ENCODE measurements at places on chromosomes 1 and 21.
A peak's percentile ranks its signal among the peaks of the same experiment; 100 is the strongest.

GRCh38 chr21:41765973-41766882 lies 624 bp downstream of the RIPK4 start:
- no peak for DNase-seq

- no peak for DNase-seq
Measured at GRCh38 chr1:25106352-25106751, 126.0 kb downstream of the SYF2 start.

DNA sequence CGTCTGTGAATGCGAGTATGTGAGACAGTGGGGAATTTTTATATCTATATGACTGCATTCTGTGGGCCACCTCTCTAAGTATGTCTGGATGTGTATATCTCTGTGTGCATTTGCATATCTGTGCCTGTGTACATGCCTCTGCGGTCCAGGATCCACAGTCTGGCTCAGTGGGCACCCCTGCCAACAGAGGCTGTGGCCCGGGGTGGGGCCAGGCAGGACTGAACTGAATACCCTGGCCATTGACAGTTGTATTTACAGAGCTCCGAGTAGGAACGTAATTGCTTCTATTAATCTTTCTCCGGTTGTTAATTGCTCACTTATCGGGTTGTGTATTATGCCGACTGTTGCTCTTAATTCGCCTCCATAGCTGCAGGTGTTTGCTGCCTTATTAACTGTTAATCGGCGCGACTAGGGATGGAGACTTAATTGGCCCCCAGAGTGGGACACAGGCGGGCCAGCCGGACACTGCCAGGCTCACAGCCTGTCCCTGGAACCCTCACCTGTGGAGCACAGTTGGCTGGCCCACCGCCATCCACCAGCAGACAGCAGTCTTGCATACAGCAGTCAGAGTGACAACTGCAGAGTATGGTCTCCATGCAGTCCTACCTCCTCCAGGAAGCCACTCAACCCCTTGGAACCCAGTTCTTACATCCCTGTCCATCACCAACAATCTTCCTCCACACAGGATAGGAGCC lies 22.4 kb upstream of the ADGRB2 start:
- no peak for DNase-seq

DNA sequence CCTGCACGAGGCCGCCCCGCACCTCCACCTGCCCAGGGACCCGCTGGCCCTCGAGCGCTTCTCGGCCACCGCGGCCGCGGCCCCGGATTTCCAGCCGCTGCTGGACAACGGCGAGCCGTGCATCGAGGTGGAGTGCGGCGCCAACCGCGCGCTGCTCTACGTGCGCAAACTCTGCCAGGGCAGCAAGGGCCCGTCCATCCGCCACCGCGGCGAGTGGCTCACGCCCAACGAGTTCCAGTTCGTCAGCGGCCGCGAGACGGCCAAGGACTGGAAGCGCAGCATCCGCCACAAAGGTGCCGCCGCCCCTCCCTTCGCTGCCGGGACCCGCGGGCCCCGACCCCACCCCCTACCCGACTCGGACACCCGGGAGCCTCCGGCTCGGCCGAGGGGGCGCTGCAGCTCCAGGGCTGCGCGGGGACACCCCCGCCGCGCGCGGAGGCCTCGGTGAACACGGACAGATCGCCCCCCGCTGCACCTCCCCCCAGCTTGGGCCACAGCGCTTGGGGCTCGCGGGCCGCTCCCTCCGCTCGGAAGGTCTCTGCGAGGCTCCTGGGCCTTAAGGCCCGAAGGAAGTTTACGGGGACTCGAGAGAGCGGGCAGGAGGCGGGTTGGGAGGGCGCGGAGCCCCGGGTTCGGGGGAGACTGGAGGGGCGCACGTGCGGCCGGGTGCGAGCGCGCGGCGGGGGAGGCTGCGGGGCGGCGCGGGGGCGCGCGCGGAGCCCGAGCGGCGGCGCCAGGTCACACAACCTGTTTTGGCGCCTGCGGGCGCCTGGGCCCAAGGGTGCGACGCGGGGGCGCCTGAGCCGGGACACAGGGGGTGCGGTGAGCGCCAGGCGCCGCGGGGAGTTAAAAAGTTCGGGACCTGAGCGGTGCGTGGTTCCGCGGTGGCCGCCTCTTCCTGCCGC lies 1.2 kb downstream of the SAMD11 start:
- DNase-seq = no peak

DNA sequence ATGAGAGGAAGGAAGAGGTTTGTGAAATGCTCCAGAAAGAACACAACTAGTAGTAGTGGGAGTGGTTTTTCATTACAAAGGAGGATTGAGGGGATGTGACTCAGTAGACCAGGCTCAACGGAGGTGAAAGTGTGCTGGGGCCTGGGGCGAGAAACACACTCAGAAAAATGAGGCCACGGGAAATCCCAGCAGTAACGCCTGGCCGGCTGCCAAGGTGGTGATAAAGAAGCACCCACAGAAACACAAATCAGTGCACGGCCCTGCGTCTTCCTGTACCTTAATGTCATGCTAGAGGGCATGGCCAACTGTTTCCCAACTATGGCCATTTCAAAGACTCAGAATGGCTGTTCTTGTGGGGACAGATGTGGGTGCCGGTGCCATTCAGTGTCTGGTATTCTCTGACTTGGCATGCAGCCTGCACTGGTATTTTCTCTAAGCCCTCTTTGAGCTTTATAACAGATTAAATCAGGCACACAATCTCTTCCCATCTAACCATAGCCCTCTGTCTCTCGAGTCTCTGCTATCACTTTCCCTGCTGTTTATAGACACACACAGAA lies 38.2 kb downstream of the URB2 start:
- peak; percentile 71 for DNase-seq

- no peak for DNase-seq
Measured at GRCh38 chr1:28811369-28811765, 603 bp upstream of the OPRD1 start.

- DNase-seq = no peak
Measured at GRCh38 chr1:168963601-168964000, 142.9 kb upstream of the ATP1B1 start.

DNA sequence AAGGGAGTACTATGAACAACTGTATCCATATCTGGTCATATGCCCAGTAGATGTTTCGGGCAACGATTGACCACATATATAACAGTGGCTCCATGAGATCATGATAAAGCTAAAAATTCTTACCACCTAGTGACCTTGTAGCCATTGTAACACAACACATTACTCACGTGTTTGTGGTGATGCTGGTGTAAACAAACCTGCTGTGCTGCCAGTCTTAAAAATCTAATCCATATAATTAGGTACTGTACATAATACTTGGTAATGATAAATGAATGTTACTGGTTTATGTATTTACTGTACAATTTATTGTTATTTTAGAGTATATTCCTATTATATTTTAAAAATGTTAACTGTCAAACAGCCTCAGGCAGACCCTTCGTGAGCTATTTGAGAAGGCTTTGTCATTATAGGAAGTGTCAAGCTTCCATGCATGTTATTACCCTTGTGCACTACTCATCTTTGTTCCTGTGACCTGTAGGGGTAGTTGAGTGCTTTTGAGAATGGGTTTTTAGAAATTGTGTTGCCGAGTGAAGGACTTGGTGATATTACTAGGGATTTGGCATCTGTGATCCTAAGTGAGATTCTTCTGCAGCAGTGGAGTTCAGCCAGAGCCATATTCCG lies 23.6 kb downstream of the DIP2A start:
- DNase-seq = no peak

DNA sequence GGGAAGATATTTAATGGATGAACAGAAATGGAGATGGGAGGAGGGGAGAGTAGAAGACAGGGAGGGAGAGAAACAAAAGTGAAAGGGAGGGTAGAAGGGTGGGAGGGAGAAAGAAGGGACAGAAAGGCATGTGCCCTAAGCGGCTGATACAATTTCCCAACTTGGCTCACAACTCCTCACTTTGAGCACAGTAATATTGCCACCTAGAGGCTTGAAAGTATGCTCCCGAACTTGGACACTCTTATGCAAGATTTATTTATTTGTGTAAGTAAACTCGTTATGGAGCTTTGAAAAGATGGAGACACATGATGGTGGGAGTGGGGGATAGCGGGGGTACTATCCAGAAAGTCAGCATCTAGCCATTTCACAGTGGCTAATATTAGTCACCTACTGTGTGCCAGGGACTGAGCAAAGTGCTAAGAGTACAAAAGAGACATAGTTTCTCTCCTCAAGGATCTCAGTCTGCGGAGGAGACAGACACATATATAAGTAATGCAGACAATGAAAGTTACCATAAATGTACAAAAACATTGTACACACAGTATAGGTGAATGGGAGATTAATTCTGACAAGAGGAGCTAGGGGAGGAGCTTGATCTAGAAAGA lies 189.7 kb downstream of the SEC16B start:
- no peak for DNase-seq

- no peak for DNase-seq
Measured at GRCh38 chr21:31772674-31773555, 41.0 kb upstream of the SCAF4 start.

- no peak for DNase-seq
Measured at GRCh38 chr1:158126425-158126824, 54.3 kb upstream of the CD1D start.

- no peak for DNase-seq
Measured at GRCh38 chr21:14366998-14367397, 15.9 kb downstream of the HSPA13 start.

DNA sequence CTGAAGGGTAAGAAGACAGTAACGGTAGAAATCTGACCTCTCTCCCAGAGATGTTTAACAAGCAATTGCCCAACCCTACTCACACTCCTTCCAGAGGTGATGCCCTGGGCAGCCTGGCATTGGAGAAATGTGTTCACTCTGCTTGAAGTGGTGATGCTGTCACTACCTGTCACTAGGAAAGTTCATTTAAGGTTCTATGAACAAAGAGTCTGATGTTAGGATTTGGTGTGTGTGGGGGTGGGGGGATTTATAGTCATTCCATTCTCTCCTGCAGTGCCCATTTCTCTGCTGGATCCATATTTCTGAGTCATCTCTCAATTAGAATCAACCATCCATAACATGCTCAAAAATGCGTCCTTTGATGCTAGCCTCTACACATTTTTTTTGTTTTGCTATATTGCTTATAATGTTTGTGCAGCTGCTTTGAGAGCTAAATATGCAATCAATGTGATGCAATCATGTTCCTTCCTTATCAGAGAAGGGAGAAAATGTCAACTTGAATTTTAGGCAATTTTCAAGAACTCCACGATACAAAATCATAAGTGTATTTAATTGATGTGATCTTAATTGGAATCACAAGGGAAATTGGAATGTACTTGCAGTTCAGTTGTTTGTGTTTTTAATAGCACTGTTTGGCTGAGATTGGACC lies 173.9 kb downstream of the DUSP10 start:
- DNase-seq = no peak

GRCh38 chr21:39105341-39105765 lies 77.9 kb downstream of the PSMG1 start:
- no peak for DNase-seq

DNA sequence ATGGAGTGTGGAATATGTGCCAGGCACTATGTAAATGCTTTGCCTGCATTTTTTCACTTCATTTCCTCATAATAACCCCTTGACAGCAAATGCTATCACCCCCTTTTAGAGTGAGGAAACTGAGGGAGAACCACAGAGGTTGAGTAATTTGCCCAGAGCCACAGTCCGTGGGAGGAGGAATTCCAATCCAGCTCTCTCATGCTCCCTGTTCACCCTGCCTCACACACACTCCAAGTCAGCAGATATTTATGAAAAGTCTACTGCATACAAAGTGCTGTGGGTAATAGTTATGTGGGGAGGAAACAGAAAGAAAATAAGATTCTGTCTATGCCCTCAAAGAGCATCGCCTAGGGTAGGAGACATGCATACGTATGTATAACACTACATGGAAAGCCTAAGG lies 30.9 kb upstream of the RBM15 start:
- no peak for DNase-seq

- no peak for DNase-seq
Measured at GRCh38 chr1:160121388-160121787, 5.8 kb downstream of the ATP1A2 start.

DNA sequence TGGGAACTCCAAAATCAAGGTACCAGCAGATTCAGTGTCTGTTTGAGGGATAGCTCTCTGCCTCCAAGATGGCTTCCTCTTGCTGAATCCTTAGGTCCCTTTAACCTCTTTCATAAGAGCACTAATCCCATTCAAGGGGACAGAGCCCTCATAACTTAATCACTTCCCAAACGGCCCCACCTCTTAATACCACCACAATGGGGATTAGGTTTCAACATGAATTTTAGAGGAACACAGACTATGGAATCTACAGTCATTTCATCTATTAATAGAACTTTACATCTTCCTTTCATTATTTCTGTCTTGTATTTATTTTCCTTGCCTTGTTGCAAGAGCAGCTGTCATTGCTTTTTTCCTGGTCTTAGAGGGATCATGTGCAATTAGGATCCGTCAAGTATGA lies 30.3 kb downstream of the HOOK1 start:
- DNase-seq = no peak

GRCh38 chr1:18422076-18422777 lies 58.5 kb upstream of the KLHDC7A start:
- DNase-seq = no peak

- no peak for DNase-seq
Measured at GRCh38 chr1:223214261-223214807, 71.3 kb upstream of the TLR5 start.

DNA sequence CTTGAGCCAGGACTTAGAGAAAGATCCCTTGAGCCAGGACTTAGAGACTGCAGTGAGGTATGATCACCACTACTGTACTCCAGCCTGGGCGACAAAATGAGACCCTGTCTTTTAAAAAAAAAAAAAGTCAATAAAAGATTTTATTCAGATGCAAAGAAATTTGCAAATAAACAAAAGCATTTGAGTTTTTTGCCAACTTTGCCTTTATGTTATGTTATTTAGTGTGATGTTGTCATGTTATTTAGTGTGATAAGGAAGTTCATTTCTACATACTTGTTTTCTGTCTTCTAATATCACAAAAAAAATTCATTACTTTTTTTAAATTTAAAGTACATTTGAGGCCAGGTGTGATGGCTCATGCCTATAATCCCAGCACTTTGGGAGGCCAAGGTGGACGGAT lies 9.0 kb downstream of the RAD54L start:
- DNase-seq = no peak

GRCh38 chr1:15020943-15021745 lies 132.4 kb upstream of the TMEM51 start:
- DNase-seq = no peak

- DNase-seq = no peak
Measured at GRCh38 chr1:167718914-167719691, 2.7 kb upstream of the MPZL1 start.

DNA sequence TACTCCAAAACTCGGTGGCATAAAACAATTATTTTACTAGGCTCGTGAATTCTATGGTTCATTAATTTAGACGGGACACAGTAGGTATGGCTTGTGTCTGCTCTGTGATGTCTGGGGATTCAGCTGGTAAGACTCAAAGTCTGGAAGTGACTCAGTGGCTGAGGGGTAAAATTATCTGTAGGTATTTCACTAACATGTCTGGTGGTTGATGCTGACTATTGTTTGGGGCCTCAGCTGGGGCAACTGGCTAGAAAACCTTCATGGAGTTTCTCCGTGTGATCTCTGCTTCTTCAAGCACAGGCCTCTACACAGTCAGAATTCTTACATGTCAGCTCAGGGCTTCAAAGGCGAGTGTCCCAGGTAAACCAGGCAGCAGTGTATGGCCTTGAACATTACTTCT lies 41.2 kb upstream of the KLF17 start:
- DNase-seq = no peak

- no peak for DNase-seq
Measured at GRCh38 chr1:40628903-40629292, 36.6 kb downstream of the RIMS3 start.

GRCh38 chr1:58047265-58047858 lies 499.2 kb downstream of the OMA1 start:
- no peak for DNase-seq
